ENCODE measurements at places on chromosomes 11 and 22.

- no peak for DNase-seq
Observed at GRCh38 chr11:76030286-76030685, 176.0 kb downstream of the WNT11 start.

DNA sequence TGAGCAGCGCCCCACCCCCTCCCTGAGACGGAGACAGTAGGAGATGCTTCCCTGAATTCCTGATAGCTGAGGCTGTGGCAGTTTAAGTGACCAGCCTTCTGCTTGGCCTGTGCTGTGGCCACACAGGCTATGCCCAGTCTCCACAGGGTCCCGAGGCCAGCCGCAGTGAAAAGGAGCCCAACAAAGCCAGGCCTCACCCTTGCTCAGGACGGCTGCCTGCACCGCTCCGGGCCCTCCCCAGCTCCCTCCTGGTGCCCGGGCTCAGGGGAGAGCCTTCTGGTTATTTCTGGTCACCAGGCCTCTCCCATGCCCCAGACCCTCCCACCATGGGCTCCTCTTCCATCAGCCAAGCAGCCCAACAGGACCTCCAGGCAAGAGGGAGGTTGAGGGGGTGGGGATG lies 28.8 kb downstream of the LRRC10B start:
- DNase-seq, result no peak

GRCh38 chr11:106958517-106959248 lies 59.6 kb downstream of the GUCY1A2 start:
- DNase-seq, result no peak

DNA sequence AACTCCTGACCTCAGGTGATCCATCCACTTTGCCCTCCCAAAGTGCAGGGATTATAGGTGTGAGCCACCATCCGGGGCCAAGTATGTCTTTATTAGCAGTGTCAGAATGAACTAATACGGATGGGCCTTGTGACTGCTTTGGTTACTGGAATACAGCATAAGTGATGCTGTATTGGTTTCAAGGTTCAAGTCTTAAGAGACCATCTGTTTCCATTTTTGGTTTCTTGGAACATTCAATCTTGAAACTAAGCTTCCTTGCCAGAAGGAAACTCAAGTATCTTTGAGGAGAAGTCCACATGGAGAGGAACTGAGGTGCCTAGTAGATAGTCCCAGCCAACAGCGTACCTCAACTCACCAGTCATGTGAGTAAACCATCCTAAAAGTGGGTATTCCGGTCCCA lies 58.8 kb downstream of the APOL3 start:
- no peak for DNase-seq

GRCh38 chr11:3138178-3139085 lies 26.7 kb downstream of the OSBPL5 start:
- DNase-seq, result no peak

DNA sequence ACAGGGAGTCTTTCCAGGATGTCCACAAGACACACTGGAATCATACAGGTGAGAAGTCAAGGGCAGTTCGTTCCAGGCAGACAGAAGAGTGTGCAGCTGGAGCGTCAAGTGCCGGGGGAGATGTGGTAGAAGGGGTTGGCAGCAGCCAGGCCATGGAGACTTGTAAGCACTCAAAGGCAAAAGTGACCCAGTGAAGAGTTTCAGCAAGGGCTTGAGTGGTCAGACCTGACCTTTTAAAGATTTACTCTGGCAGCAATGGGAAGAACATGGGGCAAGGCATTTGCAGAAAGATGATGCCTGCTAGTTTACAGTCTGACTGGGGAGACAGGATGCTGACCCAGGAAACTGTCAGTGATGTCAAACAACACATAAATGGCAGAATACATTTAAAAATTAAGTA lies 29.0 kb downstream of the P4HA3 start:
- DNase-seq, result no peak

- DNase-seq, result no peak
Observed at GRCh38 chr11:67054836-67055523, 1.7 kb upstream of the RHOD start.

DNA sequence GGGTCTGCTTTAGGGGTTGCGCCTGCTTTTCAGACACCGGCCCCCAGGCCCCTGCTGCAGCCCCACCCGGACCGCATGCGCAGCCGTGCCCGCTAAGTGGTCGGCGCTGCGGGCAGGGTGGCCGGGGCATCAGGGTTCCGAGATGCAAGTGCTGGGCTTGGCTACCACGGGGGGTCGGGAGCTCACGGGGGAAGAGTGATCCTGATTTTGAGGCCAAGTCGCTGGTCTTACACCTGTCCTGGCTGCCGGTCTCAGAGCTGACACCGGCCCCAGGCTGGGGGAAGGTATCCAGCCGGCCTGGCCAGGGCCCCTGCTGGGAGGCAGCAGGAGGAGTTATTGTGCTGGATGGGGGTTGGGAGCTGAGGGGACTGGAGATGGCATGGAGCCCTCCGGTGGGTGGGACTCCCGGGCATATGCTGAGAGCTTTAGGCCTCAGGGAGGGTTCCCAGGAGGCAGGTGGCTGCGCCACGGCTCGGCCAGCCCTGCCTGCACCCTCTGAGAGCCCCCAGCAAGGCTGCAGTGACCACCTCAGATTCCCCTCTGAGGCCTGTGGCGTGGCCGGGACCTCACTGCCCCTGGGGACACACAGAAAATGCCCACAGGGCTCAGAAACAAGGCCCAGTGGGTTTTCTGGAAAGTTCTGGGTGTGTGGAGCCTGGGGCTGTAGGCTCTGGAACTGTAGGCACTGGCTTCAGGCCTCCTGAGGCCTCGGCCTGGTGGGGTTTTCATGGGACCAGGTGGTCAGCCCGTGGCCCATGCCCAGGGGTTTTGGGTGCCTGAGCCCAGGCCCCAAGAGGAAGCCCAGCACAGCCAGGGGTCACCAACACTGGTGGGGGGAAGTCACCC lies 4.4 kb upstream of the MUC5AC start:
- no peak for DNase-seq

GRCh38 chr11:99881610-99882009 lies 805.5 kb upstream of the ARHGAP42 start:
- DNase-seq, result no peak

DNA sequence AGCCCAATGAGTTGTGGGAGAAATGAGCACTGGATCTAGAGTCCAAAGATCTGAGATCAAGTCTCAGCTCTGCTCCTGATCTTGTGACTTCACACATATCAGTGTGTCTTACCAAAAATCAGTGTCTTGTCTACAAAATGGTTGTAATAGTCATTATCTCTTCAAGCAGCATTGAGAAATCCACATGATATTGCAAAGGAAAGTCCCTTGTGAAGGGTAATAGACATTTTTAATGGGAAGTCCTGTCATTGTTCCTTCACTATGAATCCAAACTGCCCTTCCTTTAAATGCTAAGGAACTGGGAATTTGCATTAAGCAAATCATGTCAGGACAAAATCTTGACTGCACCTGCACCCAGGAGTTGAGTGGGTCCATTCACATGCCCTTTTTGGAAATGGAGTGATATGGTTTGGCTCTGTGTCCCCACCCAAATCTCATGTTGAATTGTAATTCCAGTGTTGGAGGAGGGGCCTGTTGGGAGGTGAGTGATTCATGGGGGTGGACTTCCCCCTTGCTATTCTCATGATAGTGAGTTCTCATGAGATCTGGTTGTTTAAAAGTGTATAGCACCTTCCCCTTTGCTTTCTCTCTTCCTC lies 51.1 kb downstream of the COMMD9 start:
- DNase-seq, result no peak

- peak; percentile 44 for DNase-seq
Observed at GRCh38 chr11:20360650-20361049, 2.9 kb upstream of the HTATIP2 start.

DNA sequence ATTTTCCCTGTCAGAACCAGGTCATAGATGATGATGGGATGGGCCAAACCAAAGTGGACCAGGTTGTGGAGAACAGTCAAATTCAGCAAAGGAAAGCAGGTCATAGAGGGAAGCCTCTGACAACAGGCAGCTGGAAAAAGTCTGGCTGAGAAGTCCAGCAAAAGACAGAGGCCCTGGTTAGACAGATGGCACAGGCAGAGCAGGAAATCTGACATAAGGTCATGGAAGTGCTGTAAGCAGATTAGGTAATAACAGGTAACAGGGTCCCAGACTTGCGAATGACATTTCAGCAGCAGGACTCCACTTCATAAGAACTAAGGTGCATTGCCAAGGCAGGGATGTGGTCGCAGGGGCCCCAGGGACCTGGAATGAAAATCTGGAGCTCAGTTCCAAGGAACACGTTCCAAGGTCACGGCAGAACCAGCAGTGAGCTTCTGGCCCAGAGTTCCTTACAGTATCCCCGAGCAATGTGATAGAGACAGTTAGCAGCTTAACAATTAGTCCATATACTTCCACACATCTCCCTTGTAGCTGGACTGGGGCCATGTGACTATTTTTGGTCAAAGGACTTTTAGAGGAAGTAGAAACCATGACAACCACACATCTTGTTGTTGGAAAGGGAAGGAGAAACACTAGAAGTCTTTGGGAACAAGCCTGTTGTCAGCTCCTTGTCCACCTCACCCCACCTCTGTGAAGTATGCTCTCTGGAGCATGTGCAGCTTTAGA lies 75.4 kb downstream of the ME3 start:
- DNase-seq, result no peak

DNA sequence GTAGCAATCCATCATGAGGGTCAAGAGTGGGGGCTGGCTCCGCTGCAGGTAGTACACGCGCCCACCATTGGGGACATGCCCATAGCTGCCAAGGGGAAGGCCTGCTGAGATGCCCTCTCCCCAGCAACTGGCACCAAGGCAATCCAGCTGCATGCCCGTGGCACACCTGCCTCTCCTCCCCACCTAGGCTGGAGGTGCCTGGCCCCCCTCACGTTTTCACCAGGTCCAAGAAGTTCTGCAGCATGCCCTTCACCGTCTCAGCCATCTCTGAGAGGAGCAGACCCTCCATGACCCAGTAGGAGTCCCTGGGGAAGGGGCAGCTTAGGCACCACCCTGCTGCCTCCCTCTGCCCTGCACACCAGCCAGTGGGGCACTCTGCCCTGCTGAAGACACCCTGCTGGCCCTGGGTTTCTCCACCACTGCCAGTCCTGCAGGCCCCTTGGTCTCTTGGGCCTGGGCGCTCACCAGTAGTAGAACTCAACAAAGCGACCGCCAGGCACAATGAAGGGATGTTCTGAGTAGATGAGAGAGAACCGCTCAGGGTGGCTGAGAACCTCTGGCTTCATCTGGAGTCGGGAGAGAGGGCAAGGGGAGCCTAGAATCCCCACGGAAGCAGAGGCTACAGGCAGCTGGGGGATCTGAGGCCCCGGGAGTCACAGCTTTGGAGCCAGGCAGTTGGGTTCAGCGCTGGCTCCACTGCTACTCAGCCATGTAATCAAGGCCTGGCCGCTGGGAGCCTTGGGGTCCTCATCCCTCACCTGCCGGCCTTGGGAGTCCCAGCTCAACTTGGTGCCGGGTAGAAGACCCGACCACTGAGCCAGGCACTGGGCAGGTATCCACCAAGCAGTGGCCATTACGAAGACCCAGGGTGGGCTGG lies 17.8 kb downstream of the TREH start:
- DNase-seq, result no peak

- peak; percentile 57 for DNase-seq
Observed at GRCh38 chr11:27837895-27838563, 137.8 kb upstream of the BDNF start.

DNA sequence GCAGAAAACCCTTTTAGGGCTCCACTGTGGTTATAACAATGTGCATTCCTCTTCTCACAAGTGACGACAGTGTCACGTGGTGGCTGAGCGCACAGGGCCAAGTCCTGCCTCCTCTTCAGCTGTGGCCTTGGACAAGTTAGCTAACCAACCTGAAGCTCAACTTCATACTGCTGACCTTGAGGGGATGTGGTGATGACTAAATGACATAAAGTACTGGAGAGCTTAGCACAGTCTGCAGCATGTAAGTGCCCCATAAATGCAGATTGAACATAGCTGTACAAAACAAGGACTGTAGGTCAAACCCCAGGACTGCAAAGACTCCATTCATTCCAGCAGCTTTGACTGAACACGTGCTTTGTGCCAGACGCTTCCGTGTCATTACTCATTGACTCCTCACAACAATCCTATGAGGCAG lies 20.1 kb upstream of the MRGPRX2 start:
- DNase-seq, result no peak

DNA sequence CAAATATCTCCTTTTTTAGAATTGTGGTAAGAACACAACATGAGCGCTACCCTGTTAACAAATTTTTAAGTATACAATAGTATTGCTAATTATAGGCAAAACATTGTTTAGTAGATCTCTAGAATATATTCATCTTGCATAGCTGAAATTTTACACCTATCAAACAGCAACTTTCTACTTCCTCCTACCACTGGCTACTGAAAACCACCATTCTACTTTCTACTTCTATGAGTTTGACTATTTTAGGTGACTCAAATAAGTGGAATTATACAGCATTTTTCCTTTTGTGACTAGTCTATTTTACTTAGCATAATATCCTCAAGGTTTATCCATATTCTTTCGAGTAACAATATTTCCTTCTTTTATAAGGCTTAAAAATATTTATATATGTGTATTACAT lies 128.4 kb downstream of the FAM76B start:
- no peak for DNase-seq

GRCh38 chr11:33900159-33900840 lies 8.4 kb upstream of the LMO2 start:
- DNase-seq, result no peak

GRCh38 chr11:100469835-100470234 lies 217.3 kb upstream of the ARHGAP42 start:
- no peak for DNase-seq

GRCh38 chr11:70625582-70626518 lies 227.5 kb downstream of the CTTN start:
- no peak for DNase-seq

DNA sequence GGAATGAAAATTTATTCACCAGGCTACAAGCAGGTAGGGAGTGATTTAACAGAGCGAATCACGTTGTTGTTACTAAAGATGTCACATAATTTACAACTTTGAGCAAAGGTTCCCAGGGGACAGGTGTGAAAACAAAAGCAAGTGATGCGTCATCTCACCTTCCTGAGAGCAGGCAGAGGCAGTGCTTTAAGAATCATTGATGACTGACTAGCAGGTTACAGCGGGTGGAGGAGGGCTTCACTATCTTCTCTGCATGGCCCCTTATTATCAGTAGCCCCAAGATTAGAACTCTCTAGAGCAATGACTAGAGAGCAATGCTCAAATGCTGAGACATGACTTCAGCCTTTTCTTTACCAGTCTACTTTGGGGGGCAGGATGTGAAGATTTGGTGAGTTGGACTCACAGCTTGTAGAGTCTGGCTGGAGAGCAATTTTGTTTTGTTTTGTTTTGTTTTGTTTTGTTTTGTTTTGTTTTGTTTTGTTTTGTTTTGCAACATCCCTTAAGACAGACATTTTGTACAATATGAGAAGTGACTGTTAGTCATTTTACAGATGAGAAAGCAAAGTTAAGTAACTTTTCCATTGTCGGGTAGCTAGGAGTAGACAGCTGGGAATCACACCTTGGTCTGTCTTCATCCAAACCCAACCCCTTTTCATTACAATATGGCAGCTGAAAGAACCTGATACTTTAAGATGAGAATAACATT lies 84.8 kb downstream of the SLC1A2 start:
- peak; percentile 74 for DNase-seq

GRCh38 chr11:6249770-6250555 lies 9.7 kb upstream of the CCKBR start:
- no peak for DNase-seq

DNA sequence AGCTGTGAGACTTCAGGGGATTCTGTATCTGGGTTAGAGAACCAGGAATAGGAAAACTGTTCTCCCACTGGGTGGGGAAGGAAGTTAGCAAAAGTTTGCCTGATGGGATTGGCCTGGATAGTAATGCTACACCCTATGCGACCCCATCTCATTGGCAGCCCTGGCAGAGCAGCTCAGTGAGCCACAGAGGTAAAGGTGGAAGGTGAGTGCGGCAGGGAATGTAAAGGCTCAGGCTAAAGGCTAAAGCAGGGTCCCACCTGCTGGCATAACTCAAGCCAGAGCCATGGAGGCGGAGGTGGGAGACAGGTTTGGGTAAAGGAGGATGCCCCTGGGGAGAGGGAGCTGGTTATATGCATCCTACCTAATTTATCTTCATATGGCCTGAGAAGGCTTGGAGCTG lies 18.7 kb downstream of the SSH3 start:
- DNase-seq, result no peak

All from GM12865 (cell line).